T-helper 2 cell treated with Interferon-gamma antibody and Interleukin-4, amounts not matched to agents 5 μg/mL and 100 μg/mL, for 36 hours (primary cell): ENCODE measurements at places on chromosomes 7 and 10.

DNA sequence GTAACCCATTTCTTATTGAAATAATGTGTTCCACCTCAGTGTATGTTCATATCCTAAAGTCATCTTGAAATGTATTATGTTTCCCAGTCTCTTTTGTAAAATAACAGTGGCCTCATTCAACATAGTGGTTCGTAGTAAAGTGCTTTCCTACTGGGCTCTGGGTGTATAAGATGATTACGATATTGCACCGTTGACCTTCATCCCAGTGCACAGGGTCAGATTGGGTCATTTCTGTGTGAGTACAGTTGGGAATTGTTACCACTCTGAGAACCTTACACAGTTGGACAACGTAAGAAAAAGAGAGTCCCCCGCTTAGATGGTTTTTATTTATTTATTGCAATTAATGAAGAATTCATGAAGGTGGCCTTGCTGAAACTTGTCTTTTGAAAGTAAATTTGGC, 135.6 kb downstream of the CHN2 start:
- DNase-seq, result no peak

DNA sequence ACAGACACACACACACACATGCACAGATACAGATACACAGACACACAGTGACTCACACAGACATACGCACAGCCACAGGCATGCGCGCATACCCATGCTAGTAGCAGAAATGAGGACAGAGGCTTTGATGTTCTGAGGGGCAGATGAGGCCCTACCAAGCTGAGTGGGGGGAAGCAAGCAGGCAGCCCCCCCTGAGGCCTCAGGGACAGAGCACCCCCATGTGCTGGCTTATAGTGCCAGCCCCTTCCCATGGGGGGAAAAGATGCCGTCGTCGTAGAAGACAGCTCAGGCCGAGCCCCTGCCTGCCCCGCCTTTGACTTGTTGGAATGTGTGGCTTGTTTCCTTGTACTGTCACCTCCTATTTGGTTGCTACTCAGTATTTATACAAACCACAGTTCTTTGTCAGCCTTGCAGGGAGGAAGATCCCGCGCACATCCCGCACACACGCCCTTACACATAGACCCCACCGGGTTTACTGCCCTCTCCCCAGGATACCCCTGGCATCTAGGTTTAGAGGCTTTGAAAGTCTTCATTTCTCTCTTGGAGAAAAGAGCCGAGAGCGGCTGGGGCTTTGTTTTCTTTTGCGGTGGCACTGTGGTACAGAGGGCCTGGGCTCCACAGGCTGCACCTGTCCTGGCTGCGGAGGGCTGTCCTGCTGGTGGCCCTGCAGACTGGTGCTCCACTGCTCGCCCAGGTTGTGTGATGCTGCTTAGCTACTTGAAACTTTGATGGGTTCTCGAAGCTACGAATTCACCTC, 112.5 kb downstream of the DOCK1 start:
- DNase-seq, result no peak

DNA sequence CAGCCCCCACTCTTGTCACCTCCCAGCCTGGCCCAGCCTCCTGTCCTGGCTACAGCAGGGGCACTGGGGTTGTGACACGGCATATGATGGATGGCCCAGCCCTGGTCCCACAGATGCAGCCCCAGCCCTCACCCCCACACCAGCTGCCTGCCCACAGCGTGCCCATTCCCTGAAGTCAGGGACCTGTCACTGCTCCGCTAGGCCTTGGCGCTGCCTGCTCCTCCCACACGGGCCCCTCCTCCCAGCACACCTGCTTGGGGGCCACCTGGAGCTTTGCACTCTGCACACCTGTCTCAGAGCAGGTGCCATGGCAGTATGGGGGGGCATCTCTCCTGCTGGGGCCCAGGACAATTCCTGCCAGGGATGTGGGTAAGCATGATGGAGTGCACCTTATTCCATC, 3.5 kb downstream of the GCK start:
- no peak for DNase-seq

- DNase-seq, result no peak
Observed at GRCh38 chr7:22589641-22590201, 89.7 kb upstream of the STEAP1B start.

- no peak for DNase-seq
Observed at GRCh38 chr10:129133856-129134255, 333.2 kb upstream of the MGMT start.

DNA sequence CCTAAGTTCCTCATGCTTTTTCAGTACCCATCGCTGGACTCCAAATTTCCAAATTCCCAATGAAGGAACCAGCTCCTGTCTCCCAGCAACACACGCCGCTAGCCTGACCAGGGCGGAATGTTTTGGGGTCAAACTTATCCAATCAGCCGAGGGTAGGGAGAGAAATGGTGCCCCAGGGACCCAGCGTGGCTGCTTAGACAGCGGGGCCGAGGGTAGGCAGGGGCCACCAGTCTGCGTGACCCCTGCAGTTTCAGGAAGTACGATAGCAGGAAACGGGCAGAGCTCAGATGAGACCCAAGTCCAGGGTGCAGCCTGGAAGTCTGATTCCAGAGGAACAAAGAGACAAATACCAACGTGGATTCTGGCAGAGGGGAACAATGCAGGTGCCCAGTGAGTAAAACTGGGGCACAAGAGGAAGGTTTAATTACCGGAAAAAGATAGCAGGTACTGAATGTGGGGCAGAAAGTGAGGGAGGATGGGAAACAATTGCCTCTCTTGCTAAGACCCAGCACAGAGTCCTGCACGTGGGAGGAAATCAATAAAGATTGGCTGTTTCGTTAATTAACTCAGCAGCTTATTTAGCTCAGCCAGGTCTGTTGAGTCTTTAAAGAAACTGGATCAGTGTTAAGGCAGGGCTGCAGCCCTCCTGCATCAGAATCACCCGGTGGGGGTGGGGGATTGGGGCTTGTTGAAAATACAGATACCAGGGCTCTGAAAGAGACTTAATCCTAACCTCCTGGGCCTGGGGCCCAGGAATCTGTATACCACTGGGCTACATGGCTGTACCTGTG, 50.4 kb upstream of the NFE2L3 start:
- DNase-seq, result no peak

DNA sequence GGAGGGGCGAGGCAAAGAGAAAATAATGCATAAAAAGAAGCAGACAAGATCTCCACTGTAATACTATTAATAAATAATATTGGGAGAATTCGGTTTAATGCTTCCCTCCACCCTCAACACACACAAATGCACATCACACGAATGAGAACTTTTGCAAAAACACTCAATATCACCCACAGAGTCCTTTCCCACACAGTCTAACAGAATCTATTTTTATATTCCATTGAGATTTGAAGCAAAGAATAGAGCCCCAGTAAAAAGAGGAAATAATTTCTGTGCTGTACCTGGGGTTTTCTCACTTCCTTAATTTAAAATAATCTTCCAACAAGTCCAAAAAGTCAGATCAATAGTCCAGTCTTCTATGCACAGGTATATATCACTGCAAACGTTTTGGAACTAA, 17.0 kb downstream of the PIK3AP1 start:
- no peak for DNase-seq
